ENCODE measurements at places on chromosomes 16 and 17.

DNA sequence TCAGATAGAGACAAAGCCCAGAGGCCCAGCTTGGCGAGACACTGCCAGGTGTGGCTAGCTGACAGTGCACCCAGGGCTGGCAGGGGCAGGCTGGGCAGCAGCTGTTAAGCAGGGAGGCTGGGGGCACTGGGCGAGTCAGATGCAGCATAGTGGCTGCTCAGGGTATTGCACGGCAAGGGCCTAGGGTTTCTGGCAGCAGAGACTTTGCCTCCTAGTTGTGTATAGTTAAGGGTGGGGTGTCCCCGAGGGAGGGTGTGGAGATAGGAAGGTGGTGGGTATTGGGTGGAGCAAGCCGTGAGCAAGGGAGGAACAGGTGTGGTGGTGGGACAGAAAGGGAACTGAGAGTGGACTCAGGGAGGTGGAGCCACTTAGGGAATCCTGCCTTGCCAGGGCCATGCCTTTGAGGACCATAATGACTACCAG, 66.0 kb downstream of the SMPD3 start:
- DNase-seq, result no peak

DNA sequence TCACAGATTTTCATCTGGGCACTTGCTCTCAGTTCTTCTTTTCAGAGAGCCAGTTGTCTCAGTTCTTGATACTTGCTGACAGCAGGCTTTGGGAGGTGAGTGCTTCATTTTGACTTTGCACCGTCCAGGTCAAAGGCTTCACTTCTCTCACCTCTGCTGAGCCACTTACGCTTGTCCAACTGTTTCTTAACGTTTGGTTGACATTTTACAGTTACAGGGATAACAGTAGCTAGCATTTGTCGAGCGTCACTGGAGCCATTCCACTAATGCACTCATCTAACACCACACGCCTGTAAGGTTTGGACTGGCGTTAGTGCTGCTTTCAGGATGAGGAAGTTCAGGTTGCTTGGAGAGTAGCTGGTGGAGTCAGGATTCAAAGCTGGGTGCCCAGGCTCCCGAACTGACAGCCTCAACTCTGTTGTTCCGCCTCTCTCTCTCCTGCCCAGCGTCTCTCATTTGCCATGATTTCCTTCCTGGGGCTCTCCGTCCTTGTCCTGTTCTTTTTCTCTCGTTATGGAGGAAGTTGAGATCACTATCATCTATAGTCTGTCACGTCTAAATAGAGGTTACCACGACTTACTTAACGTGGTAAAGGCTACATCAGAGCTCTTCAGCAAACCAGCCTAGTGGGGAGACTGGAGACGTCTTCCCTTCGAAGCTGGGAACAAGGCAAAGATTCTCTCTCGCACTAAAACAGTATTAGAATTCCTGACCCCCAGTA, 220.8 kb downstream of the RPTOR start:
- DNase-seq, result no peak

DNA sequence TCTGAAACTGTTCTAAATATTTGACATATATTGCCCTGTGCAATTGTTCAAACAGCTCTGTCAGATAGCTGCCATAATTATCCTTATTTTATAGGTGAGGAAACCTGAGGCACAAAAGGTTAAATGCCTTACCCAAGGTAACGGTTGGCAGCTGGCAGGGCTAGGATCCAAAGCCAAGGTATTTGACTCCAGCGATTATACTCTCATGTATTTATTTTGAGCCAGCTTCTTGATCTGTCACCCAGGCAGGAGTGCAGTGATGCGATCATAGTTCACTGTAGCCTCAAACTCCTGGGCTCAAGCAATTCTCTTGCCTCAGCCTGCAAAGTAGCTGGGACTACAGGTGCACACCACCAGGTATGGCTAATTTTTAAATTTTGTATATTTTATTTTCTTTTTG, 7.2 kb downstream of the ENO3 start:
- DNase-seq, result no peak

DNA sequence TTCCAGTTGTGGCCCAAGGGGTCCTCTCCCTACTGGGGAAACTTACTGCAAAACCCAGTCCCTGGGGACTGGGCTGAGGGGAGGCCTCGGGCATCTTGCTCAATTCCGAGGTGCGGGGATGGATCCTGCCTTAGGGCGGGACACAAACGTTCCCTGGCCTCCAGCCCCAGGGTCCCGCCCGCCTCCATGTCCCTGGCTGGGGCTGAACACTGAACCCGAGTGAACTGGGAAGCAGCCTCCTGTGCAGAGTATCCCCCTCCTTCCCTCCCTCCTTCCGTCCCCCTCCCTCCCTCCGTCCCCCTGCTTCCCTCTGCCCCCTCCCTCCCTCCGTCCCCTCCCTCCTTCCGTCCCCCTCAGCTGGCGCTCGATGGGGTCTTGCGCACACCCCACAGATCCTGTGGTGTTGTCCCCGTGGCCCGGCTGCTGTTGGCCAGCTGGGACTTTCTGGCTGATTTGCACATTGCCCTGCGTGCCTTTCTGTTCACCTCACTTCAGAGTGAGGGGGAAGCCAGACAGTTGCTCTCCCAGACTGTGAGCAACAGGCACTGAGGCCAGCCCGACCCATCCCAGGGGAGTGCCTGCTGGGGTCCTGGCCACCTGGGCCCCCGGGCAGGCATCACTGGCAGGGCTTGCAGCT, 5.5 kb downstream of the TRAF7 start:
- DNase-seq, result no peak

DNA sequence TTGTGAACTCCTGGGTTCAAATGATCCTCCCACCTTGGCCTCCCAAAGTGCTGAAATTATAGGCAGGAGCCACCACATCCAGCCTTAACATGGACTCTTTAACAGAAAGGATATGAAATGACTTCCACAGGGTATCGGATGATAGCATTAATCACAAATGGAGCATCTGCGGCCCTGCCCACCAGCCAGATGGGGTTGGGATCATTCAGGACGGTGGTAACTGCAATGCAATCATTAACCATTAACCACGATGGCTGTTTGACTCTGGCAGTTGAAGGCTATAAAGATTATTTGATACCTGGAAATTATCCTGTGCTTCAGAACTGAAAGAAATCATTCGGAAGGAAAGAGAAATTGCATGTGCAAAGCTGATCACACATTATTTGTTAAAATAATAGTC, 5.3 kb upstream of the CHST5 start:
- DNase-seq, result no peak

DNA sequence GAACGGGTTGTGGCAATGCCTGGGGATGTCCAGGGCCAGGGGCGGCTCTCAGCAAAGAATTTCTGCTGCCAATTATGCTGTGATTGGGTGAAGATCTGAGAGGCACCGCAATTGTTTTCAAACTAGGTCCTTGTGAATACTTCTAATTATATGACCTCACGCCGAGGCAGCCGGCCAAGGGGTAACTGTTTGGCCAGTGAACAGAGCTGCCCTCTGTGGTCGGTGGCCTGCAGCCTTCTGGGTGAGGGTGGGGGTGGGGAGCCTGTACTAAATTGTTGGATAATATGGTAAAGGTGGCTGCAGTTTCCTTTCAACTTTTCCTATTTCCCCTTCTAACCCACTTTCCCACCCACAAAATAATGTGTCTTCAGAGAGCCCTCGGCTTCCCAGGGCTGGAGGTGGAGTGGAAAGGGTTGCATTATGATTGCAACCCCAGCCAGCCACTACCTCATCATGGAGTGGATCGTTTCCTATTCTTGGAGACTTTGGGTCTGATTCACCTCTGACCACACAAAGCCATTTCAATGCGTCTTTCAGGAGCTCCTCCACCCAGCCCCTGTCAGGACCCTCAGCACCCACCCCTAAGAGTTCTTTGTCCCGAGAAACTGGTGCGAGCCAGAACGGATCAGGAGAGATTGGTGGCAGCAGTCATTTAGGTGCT, 2.0 kb upstream of the DNAI2 start:
- DNase-seq, result no peak

DNA sequence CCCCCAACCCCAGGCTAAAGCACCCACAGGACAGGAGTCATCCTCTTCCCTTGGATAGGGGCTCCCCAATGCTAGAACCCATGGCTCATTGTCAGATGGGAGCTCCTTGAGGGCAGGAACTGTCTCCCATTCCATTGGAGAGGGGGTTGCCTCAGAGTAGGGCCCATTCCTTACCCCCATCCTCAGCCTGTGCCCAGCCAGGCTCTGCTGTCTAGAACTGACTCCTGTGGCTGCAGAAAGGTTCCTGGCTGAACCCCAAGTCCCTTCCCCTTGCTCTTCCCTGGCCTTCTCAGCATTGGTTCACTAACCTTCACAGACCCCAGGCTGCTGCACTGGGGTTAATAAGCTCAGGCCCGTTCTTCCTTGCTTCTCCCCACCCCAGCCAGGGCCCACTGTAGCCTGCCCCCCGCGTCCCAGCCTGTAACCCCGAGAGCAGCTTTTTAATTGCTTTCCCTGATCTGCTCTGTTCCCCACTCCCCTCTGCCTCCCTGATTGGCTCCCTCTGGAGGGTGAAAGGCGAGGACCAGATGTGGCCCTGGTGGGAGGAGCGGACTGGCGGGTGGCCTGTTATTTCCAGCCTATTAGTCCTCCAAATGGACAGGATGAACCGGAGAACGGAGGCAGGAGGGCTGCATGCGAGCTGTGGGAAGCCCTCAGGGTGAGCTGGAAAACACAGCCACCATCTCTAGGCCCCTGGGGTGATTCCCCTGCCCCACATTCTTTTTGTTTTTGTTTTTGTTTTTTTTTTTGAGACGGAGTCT, 6.0 kb upstream of the GFAP start:
- no peak for DNase-seq
